ENCODE measurements at places on chromosomes 11 and 22.

DNA sequence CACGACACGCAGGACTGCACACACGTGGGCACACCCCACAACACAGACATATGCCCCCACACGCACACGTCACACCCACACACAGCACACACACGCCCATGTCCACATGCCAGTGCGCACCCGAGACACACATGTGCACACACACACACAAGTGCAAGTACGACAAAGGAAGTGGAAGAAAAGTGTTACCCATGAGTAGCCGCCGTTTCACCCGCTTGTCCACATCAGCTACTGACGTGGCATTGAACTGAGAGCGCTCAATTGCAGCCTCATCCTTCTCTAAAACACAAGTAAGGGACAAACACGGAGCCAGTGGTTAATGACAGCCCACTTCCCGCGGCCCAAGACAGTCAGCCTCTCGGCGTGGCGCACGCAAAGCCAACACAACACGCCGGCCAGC, 68.4 kb upstream of the TTLL12 start:
- no peak for DNase-seq

DNA sequence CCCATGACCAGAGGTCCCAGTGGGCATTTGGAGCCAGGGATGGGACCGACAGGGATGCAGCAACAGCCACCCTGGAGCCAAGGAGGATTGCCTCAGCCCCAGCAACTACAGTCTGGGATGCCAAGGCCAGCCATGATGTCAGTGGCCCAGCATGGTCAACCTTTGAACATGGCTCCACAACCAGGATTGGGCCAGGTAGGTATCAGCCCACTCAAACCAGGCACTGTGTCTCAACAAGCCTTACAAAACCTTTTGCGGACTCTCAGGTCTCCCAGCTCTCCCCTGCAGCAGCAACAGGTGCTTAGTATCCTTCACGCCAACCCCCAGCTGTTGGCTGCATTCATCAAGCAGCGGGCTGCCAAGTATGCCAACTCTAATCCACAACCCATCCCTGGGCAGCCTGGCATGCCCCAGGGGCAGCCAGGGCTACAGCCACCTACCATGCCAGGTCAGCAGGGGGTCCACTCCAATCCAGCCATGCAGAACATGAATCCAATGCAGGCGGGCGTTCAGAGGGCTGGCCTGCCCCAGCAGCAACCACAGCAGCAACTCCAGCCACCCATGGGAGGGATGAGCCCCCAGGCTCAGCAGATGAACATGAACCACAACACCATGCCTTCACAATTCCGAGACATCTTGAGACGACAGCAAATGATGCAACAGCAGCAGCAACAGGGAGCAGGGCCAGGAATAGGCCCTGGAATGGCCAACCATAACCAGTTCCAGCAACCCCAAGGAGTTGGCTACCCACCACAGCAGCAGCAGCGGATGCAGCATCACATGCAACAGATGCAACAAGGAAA, 27.3 kb upstream of the L3MBTL2 start:
- no peak for DNase-seq

- DNase-seq = peak; percentile 95
Measured at GRCh38 chr11:57667736-57668433, at the start of gene ZDHHC5. TSS of gene ZDHHC5 (plus strand) at chr11:57668114. CDS start at chr11:57673091, 4,977 bp downstream.

DNA sequence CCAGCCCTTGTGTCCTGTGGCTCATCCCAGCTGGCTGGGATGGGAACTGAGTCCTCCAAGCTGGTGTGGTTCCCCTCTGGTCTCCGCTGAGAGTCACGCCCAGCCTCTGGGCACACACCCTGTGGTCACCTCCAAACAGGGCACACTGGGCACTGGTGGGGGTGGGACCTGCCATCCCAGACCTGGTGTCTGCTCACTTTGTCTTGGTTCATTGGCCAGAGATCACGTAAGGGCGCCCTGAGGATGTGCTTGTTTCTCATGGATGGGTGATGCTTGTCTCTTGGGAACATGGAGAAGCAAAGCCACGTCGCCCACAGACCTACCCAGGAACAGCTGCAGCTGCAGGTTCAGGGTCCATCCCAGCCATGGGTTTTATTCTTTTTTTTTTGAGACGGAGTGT, 43.1 kb downstream of the LRP5 start:
- no peak for DNase-seq

GRCh38 chr11:46890665-46891064, 27.7 kb downstream of the LRP4 start:
- no peak for DNase-seq

- no peak for DNase-seq
Measured at GRCh38 chr11:32586576-32587190, 3.1 kb downstream of the EIF3M start.

DNA sequence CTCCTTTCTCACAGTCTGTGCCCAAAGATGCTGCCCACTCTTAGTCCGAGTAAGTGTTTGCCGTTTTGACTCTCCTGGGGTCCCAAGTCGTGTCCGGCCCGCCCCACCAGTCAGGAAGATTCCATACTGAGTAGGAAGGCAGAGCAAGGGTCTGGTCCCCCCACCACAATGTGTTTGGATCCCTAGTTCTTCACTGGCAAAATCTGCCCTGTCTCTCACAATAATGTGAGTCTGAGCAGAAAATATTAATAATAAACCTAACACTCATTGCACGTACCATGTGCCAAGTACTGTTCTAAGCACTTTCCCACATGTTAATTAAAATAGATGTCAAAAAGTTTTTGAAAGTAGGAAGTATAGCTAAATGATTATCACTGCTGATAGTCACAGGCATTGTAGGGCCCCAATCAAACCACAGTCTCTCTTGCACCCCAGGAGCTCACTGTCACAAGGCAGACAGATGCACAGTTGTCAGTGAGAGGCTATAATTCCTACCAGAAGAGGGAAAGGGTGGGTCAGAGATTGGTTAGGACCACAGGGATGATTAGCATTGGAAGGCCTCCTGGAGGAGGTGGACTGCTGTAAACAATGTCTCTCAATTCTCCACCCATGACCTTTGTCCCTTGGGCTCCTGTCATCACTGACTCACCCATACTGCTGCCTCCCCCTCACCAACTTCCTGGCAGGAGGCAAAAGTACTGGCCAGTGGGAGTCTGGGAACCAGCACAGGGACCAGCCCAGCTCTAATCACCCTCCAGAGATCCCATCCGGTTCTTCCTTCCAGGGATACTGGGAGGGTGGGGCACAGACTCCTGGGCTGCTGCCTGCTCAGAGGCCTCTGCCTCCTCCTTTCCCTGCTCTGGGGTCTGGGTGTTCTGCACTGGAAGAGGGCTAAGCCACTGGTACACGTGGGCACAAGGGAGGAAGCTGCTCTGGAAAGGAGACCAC, 1.0 kb upstream of the POLD4 start:
- peak; percentile 90 for DNase-seq

- DNase-seq = no peak
Measured at GRCh38 chr11:131957875-131958274, 587.5 kb downstream of the NTM start.

DNA sequence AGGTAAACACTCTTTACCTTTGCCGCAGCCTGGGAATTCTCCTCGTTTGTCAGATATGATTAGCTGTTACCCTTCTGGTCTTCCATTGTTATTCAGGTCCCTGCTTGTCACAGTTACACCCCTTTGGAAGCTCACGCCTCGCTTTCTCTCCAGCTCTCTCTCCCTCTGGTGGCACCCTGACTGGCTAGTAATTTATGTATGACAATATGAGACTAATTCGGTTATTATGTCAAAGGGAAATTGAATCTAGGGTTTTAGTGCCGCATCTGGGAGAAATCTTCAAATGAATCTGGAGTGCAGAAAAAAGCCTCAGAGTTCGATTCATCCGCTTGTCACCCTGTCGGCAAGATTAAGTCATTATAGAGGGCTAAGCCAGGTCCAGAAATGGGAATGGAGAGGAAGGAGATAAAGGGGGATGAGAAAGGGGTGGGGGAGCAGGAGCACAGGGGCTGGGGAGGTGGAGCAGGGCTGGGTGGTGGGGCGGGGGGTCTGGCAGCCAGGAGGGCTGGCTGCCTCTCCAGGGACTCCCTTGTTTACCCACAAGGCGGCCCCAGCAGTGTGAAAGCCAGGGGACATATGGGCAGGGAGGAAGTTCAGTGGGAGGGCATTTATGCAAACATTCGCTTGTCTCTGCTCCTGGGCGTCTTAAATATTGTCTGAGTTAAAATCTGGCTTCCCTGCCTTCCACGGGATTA, 179.0 kb upstream of the NECTIN1 start:
- no peak for DNase-seq

DNA sequence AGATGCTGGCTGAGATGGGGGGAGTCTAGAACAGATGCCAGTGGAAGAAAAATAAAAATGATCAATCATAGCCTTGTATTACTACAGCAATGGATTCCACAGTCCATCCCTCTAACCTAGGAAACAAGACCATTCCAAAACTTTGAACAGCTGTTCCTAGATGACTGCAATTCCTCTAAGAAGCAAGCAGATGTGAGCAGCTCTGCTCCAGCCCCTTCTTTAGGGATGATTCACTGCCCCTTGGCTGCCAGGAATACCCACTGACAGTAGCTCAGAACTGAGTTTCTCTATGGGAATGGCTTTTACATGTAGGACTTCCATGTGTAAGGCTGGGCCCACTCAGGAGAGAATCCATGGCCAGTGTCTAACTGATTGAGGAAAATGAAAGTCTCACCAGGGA, 943.9 kb downstream of the OPCML start:
- no peak for DNase-seq

DNA sequence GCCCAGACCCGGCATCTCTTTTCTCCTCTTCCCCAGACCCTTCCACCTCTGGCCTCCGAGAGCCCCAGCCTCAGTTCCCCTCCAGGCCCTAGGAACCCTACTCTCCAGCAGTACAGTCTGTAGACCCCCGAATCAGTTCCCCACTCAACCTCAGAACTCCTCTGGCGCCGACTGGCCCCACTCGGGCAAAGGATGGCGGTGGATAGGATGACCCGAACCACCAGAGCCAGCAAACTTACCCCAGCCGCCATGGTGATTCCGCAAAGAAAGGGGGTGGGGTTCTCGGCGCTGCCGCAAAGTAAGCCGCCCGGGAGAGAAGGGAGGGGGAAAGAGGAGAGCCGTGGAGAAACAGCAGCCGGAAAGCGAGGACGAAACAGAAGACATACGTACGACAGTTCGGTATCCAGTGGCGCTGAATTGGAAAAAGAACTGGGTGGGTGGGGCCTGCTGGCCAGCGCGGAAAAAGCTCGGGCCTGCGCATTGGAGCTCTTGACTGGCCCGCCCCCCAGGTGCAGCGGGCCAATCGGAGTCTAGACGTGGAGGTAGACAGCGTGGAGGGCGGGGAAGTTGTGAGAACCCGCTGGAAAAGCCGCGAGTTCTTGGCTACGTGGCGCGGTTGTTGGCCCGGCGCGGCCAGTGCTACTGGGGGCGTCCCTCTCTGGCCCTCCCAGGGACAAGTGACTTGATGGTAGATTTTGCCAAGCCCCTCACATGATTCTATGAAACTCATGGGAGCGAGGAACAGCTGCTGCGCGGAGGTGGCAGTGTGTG, at the start of gene EEF1G:
Gene EEF1G, minus strand, starts transcription at position 300 of the 771 bp plus-strand sequence. Its CDS starts 49 bp downstream, at position 251.
- DNase-seq = peak; percentile 100

DNA sequence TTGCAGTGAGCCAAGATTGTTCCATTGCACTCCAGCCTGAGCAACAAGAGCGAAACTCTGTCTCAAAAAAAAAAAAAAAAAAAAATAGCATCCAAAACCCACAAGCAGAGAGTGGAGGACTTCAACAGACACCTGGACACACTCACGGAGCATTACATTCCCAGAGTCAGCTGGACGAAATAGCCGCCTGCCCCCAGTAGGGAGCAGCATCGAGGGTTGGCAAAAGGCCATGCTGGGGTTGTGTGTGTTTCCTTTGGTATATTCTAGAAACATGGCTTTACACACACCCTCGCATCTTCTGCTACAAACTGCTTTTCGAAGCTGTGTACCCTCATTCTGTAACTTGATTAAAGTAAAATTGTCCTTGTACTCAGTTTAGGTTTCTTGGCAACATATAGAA, 5.3 kb downstream of the ADA2 start:
- DNase-seq = no peak

DNA sequence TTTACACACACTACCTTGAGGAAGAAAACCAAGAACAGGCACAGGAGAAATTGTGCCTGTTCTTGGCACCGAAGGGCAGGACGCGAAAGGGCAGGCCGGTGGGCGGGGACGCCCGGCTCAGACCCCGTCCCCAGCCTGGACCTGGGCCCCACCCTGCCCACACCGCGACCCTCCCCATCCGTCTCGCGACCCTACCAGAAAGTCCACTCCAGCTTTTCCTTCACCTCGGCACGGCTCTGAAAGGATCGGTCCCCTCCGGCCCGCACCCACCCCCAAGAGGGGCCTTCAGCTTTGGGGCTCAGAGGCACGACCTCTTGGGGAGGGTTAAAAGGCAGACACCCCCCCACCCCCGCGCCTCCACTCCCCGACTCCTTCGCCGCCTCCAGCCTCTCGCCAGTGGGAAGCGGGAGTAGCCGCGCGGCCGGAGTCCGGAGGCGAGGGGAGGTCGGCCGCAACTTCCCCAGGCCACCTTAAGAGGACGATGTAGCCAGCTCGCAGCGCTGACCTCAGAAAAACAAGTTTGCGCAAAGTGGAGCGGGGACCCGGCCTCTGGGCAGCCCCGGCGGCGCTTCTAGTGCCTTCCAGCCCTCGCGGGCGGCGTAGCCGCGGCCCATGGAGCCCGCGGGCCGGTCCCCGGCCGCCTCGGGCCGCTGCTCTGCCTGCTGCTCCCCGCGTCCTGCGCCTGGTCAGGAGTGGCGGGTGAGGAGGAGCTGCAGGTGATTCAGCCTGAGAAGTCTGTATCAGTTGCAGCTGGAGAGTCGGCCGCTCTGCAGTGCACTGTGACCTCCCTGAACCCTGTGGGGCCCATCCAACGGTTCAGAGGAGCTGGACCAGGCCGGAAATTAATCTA, 4.4 kb downstream of the SEC14L6 start:
- no peak for DNase-seq

GRCh38 chr11:129917231-129917630, 21.9 kb upstream of the NFRKB start:
- DNase-seq = no peak

- DNase-seq = peak; percentile 77
Measured at GRCh38 chr11:123174196-123175183, 20.6 kb downstream of the CLMP start.

GRCh38 chr22:28448625-28449024, 231.0 kb downstream of the TTC28 start:
- DNase-seq = no peak

DNA sequence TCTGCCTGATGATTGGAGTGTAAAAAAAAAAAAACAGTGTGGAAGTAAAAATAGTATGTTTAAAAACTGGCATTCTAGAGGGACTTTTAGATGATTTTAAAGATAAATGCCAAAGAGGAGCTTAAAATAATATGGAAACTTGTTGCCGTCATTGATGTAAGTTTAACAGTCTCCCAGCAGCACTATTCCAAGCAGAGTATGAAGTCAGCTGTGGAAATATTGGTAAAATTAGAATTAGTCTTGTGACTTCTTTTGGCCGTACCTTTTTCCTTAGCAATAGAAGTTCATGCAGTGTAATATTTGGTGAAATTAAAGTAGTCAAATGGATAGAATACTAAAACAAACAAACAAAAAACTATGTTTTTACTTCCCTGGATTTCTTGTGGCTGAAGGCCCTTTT, 134.9 kb downstream of the METTL15 start:
- DNase-seq = no peak

Measured in kidney epithelial cell (primary cell).